Esophagus mucosa (tissue), 1 donor: ENCODE measurements at places on chromosomes 11 and 22.
A peak's percentile ranks its signal among the peaks of the same experiment; 100 is the strongest.

GRCh38 chr11:33899400-33900037, 7.6 kb upstream of the LMO2 start:
- peak; percentile 69 for ATAC-seq

- ATAC-seq: no peak
These were observed 1.4 kb upstream of the LRRC10B start for GRCh38 chr11:61507012-61507768.

DNA sequence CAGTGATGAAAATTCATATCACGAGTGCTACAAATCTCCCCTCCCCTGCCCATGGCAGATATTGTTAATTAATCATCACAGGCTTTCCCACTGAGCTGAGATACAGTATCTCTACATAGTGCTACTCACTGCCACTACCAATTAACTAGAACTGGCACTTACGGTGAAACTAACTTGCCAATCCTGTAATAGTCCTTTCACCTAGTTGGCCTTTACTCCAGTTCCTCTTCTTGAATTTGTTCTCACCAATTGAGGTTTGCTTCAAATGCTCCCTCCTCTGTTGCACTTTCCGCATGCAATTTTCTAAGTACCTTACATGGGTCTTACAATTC, 11.9 kb upstream of the PRRG4 start:
- ATAC-seq: peak; percentile 55

DNA sequence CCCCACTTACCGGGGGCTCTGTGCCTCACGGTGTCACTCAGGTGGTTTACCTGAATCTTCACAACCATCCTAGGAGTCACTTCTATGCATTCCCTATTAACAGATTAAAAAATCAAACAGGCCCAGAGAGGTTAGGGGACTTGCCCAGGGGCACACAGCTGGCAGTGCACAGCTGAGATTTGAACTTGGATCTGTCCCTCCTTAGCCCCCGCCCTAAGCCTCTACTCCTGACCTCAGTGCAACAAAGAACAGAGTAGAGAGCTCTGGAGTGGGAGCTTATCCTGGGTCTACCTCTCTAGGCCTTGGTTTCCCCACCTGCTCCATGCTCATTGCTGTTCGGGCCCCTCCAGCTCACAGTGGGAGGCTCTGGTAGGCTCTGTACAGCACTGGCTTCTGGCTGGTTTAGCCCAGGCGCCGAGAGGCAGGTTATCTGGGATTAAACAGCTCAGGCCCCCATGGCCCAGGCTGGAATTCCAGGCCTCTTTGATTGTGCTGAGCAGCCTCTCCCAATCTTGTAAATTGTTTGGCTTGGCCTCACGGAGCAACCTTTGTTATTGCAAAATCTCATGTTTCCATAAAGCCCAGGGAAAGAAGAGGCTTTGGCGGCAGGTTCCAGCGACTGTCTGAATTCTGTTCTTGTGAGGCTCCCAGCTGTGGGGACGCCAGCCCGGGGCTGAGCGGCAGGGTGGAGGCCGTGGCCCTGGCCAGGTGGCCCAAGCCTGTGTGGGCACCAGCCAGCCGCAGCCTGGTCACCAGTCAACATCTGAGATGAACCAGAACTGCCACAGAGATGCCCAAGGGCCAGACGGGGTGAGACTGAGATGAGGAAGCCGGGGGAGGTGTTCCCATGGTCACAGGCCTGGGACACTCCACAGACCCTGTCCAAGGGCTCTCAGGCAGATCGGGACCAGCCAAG, 28.9 kb upstream of the SHISAL1 start:
- ATAC-seq: no peak

- no peak for ATAC-seq
These were observed 2.1 kb upstream of the MS4A6A start for GRCh38 chr11:60184824-60185511.

- no peak for ATAC-seq
These were observed 8.2 kb downstream of the ROBO4 start for GRCh38 chr11:124889191-124890091.

GRCh38 chr22:41828516-41828915, 4.4 kb upstream of the SREBF2 start:
- ATAC-seq: no peak

DNA sequence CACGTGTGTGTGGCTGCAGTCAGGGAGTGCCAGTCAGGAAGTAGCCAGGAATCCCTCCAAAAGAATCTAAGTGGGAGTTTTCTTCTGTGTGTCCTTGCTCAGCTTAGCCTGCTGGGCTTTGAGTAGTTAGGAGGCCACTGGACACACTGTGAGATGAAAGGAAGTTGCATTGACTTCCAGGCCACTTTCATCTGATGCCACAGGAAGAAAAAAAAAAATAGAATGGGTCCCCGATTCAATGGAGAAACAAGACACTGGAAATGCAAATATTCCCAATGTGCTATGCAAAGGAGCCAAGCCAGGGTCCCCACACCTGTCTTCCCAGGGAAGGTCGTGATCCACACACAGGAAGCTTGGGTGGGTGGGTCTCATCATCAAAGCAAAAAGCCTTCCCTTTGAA, 95.6 kb upstream of the E2F8 start:
- no peak for ATAC-seq

- ATAC-seq: peak; percentile 75
These were observed 28.2 kb downstream of the DBX1 start for GRCh38 chr11:20131788-20132666.

- ATAC-seq: no peak
These were observed 23.3 kb downstream of the BCR start for GRCh38 chr22:23203452-23204124.

DNA sequence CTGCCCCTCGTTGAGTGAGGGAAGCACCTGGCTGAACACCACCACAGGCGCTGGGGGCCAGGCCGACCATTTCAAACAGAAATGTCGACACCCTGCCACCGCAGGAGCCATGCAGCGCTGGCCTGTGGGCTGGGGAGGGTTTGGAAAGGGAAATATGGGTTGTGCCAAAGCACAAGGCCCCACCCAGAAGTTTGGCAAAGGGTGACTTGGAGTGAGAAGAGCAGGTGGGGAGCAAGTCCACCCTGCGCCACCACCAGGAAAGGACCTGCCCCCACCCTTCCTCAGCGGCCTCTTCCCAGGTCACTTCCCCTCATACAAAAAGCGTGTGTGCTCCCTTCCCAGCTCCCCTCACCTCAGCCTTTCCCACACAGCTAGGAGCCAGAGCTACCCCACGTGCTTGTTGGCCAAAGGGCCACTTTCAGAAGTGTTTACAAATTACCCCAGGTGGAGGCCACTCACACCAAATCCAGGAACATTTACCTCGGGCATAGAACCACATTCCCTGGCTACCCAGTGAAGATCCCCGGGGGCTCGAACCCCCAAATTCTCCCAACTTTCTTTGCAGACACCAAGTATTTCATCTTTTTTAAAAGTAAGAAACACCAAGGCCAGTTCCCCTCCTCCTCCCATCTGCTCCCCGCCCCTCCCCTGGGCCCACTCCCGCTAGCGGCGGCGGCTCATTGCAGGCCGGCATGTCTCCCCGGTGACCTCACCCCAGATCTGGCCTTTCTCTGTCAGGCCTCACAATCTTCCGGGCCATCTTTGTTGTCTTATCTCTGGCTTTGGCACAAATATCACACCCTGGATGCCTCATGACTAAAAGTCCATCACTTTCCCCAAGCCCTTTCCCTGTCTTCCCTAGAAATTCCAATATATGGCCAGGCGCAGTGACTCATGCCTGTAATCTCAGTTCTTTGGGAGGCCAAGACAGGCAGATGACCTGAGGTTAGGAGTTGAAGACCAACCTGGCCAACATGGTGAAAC, 20.5 kb upstream of the SCGB1A1 start:
- no peak for ATAC-seq

GRCh38 chr11:35780951-35781860, 118.6 kb downstream of the TRIM44 start:
- ATAC-seq: no peak

GRCh38 chr11:115469361-115469760, 34.9 kb downstream of the CADM1 start:
- ATAC-seq: no peak

DNA sequence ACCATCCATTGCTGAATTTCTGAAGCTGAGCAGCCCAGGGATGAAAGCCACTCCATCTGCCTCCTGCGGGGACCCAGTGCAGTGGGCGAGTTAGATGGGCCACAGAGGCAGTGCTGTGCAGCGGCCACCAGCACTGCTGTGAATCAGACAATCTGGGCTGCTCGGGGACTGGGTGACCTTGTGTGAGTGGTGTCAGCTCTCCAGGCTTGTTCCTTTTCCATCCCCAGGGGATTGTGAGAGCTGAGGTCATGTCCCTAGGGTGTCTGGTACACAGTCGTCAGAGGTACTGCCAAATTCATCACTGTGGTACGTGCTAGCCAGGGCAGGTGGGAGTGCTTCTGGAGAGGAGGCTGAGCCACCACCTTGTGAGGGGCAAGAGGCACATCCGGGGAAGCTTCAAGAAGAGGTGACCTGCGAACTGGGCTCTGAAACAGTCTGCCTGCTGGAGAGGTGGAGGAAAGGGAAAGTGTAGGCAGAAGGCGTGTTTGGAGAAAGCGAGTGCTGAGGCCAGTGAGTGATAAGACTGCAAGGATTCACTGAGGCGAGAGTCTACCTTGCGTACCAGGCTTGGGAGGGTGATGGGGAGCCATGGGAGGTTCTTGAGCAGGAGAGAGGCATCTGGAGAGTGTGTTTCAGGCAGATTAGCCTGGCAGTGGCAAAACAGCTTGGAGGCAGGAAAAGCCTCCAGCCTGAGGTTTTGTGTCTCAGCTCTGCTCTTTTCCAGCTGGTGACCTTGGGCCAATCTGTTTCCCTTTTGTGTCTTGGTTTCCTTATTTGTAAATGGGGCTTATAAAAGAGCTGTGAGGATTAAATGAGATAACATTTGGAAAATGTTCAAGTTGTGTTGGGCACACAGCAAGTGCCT, 22.7 kb downstream of the CACNA1I start:
- ATAC-seq: no peak

GRCh38 chr22:22449819-22450218, 58.7 kb downstream of the ZNF280B start:
- no peak for ATAC-seq

DNA sequence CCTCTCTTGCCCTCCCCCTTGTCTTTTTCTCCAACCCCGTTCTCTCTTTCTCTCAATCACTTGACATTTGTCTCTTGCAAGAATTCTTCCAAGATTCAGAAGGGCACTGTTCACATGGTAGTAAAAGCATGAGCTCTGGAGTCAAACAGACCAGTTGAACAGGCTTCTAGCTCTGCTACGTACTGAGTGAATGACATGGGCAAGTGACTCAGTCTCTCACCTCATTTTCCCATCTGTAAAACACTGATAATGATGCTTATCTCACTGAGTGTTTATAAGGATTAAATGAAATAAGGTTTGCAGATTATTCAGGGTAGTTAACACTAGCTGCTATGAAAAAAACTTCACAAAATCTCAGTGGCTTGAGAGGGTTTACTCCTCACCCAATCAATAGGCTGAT, 5.9 kb upstream of the IL10RA start:
- ATAC-seq: peak; percentile 61

DNA sequence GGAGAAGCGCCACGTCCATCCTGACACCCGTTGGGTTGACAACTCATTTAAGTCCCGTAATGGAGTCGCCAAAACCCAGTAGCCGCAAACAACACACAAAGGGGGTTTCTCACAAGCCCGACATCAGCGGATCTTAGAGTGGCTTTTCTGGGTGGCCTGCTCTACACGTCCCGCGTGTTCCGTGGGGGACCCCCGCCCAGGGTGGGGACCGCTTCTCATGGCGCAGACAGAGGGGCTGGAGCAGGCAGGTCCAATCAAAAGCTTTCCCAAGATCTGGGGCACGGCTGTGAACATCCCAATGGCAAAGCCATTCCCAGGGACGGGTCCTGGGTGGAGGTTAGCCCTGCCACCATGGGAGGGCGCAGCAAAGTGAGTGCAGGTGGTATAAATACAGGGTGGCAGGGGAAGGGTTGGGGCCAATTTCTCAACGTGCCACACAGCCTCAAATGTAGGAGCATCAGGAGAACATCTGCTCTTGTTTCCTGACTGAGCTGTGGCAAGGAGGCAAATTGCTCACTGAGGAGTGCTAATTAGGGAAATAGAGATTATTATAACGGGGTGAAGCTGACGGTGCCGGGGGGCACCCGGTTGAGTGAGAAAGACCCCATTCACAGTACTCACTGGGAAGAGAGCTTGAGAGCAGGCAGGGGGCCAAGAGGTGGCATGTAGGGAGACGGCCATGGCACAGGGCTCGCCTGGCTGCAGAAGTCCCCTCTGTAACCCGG, 1447.2 kb downstream of the TBC1D22A start:
- no peak for ATAC-seq

DNA sequence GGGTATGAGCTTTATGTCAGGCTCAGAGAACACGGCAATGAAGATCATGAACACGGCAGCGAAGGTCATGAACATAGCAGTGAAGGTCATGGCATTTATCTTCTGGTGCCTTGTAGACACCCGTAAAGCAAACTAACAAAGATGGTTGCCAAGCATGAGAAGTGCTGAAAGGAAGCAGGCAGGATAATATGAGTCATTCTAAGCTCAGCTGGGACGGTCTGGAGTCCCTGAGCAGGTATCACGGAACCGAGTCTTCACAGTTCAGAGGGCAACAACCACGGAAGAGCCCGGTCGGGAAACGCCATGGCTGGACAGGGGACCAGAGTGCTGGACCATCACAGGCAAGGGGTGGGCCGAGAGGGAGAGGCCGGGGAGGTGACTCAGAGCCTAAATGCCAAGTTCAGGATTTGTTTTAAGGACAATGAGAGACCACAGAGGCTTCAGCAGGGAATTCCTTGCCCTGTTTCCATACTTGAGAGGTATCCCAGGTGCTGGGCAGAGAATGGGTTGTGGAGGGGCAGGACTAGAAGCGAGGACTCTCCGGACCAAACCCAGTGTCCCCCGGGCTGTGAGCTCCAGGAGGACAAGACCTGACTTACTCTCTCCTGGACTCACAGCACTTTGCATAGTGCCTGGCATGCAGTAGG, 13.1 kb upstream of the MS4A10 start:
- ATAC-seq: no peak

DNA sequence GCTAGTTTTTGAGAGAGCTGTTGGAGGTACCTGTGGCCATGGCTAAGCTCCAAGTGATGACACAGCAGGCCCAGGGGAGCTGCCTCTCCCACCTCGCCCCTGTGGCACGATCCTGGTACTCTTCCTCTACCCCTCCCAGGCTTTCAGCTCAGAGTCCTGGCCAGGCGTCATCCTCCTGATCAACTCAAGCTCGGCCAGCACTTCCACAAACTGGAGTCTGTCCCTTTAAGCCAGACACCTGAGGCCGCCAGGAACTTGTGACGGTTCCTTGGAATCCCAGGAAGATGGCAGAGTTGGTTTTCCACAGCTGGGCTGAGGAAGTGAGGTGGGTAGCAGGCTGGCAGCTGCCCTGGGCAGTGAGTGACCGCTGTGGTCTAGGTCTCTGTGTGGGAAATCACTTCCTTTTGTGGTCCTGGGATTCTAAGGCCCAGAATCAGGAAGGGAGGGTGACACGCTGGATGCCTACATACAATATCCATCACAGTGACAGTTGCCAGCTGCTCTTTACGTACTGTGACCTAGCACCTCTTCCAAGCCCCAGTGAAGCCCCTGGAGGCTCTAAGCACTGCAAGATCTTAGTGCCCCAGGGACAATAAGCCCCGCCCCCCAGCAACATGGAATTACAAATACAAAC, 3.2 kb upstream of the CST6 start:
- ATAC-seq: peak; percentile 61

DNA sequence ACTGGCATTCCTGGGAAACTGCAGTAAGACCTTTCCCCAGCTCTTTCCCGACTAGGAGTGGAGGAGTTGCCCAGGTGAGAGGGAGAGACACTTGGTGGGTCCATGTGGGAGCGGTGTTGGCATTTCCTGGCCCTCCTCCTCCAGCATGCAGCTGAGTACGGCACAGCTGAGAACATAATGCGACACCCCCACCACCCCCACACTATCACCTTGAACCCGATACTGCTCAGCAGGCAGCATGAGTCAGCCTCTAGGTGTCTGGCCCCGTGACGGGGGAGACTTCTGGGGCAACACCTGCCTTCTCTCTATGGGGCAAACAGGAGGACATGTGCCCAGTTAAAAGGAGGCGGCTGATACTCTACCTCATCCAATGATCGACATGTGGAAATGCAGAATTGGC, 64.4 kb downstream of the PKNOX2 start:
- ATAC-seq: no peak
